Progenitor cell of endocrine pancreas (in vitro differentiated cells): ENCODE measurements at places on chromosomes 12 and 14.
A peak's percentile ranks its signal among the peaks of the same experiment; 100 is the strongest.

- peaks cover 2% of the 10 kb centered on the region for H3K27me3 ChIP-seq
- peak overlapping the region; percentile 96 for H3K27ac ChIP-seq
- peaks cover 42% of the 10 kb centered on the region for H3K4me1 ChIP-seq
- peaks cover 11% of the 10 kb centered on the region for H3K36me3 ChIP-seq
- H3K4me3 ChIP-seq: peak overlapping the region; percentile 20
- no peak for DNase-seq
Observed at GRCh38 chr12:79547044-79547734, 143.6 kb downstream of the PAWR start.

- H3K4me3 ChIP-seq: no peak overlapping the region
- no peaks in the 10 kb centered on the region for H3K27me3 ChIP-seq
- peaks cover 15% of the 10 kb centered on the region for H3K4me1 ChIP-seq
- H3K36me3 ChIP-seq: peaks cover 3% of the 10 kb centered on the region
Observed at GRCh38 chr12:62732861-62733427, 202.0 kb downstream of the PPM1H start.

GRCh38 chr14:68709007-68709406, 83.9 kb downstream of the ZFP36L1 start:
- H3K27ac ChIP-seq: no peak overlapping the region
- peaks cover 6% of the 10 kb centered on the region for H3K4me1 ChIP-seq
- H3K4me3 ChIP-seq: no peak overlapping the region
- no peaks in the 10 kb centered on the region for H3K36me3 ChIP-seq

GRCh38 chr12:49502590-49502989, 36.2 kb upstream of the KCNH3 start:
- peaks cover 10% of the 10 kb centered on the region for H3K4me1 ChIP-seq
- H3K27me3 ChIP-seq: no peaks in the 10 kb centered on the region
- DNase-seq: no peak

DNA sequence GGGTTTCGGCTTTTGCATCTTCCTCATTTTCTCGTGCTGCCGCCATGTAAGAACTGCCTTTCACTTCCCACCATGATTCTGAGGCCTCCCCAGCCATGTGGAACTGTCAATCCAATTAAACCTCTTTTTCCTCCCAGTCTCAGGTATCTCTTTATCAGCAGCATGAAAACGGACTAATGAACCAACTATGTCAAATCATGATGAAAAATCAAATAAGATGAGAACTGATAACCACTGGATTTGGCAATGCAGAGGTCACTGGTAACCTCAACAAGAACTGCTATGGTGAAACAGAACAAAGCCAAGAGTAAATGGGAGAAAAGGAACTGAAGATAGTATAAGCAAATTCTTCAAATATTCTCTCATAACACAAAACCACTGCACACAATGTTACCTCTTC, 6.0 kb downstream of the EML5 start:
- H3K27ac ChIP-seq: no peak overlapping the region
- no peak overlapping the region for H3K4me3 ChIP-seq
- H3K36me3 ChIP-seq: peaks cover 13% of the 10 kb centered on the region
- DNase-seq: no peak
- H3K4me1 ChIP-seq: peaks cover 2% of the 10 kb centered on the region

DNA sequence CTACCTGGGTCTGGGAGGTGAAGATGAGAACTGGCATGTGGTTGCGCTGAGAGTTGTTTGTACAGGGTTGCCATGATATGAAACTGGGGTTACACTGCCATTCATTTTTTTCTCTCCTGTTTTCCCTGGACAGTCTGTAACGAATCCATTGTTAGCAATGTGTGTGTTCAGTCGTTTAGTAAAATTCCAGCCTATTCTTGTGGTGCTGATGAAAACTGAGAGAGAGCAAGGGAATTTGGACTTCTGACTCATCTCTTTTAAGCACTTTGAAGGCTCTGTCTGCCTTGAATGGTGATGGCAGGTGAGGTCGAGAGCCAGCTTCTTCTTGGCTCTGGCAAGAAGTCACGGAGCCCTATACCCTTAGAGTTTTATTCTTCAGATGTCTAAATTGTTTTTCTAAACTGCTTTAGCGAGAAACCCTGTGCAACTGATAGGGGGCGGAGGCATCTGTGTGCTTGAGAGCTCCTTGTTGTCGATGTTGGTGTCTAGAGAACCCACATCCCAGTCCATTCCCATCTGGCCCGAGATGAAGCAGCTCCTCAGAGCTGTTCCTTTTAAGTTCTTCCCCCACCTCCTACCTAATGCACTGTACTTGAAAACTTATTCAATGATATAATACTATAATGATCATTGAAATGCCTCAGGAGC, 204.4 kb downstream of the TMX1 start:
- no peak overlapping the region for H3K4me3 ChIP-seq
- H3K4me1 ChIP-seq: peaks cover 6% of the 10 kb centered on the region
- DNase-seq: no peak
- no peaks in the 10 kb centered on the region for H3K36me3 ChIP-seq
